Amygdala (tissue), 56 donors: ENCODE measurements at places on chromosomes 2 and 18.

DNA sequence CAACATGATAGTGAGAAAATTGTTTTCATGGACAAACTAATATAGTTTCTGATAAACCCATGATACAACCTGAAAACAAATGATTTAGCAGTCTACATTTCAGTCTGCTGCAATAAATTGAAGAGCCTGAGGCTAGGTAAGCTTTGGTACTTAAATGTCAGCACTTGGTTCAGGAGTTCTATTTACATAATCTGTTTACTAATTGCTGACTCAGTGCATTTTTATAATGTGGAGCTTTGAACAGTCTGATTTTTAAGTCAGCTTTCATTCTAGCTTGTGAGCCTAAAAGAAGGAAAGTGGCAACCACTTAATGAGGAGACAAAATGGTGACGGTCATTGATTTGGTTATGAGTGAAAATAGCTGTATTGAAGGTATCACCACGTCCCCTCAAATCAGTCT, 488.6 kb downstream of the CPS1 start:
- no peak for DNase-seq

DNA sequence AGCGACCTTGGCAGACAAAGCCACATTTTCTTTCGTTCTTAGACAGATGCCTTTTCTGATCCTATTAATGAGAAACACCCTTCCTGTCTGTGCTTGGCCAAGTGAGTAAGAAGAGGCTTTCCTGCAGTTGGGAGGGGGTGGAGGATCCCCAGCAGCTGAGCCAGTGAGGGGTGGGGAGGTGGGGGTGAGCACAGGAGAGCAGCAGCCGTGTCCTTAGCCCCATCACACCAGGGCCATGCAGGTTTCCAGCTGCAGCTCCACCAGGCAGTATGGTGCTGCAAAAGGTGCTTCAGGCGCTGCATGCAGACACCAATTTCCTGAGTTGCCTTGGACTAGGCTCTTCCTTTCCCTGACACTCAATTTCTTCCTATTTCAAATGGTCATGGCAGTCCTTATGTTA, 123.3 kb upstream of the SIX2 start:
- no peak for DNase-seq

- no peak for DNase-seq
These were observed 19.5 kb downstream of the STRADB start for GRCh38 chr2:201470821-201471731.

- no peak for DNase-seq
These were observed 18.7 kb downstream of the HNRNPLL start for GRCh38 chr2:38583994-38584393.

DNA sequence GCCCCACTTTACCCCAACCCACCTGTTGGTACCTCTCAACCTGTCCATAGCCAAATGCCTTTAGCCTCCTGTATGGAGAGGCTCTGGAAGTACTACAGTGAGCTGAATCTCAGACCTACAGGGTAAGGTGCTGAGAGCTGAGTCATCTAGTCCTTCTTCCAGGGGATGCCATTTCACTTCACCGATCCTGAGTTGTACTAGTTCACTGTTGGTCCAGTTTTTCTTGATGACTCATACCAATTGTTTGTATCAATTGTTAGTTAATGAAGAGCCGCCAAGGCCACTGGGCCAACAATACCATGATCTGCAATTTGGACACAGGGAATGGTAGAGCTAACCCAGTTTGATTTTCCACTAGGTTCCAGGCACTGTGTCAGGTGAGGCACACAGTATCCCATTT, 257.0 kb downstream of the CLIP4 start:
- no peak for DNase-seq

- no peak for DNase-seq
These were observed 177.5 kb downstream of the CD8B2 start for GRCh38 chr2:106664669-106665068.

GRCh38 chr2:111659361-111660333, 224.3 kb downstream of the ANAPC1 start:
- DNase-seq = no peak

GRCh38 chr2:241410739-241411176, 54.7 kb downstream of the FARP2 start:
- no peak for DNase-seq
